ENCODE measurements at places on chromosomes 4 and X.

DNA sequence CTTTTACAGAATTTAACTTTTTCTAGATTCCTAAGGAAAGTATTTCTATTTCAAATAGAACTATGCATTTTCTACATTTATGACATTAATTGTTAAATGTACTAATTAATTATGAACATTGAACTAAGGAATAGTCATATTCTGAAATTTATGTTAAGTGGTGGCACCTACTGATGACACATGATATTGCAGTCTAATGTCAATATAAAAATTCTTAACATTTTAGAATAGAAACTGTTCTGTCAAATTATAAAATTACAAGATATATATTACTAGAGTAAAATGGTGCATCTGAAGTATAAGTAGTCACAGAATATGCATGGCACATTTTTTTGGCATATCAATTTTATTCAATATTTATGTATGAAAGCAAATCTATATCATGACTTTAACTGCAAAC is 40.2 kb upstream of the NDNF start:
- no peak for DNase-seq

DNA sequence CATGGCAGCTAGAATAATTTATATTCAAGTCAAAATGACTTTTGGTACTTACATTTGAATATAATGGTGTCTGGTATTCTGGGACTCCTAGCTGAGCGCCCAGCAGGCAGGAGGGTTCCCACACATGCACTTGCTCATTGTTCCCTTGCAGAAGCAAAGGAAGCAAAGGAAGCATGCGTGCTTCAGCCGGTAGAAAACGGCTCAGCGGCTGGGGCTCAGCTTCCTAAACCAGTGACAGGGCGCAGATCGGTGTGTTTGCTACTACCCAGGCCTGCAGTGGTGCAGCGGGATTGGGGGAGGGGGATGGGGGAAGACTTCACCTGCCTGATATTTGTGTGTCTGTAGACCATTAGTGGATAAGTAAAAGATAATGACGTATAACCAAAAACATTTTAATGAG is 978.3 kb upstream of the TENM3 start:
- no peak for DNase-seq

- no peak for DNase-seq
These were observed 25.5 kb downstream of the CDKN2AIP start for GRCh38 chr4:183469936-183470335.

- DNase-seq = no peak
These were observed 12.8 kb upstream of the LGI2 start for GRCh38 chr4:25043548-25043947.

Measured in activated T-cell treated with anti-CD3 and anti-CD28 coated beads, Interleukin-2, amount 50 U/mL, for 48 hours (primary cell).